ENCODE measurements at places on chromosomes 5 and 9. TPM values are rescaled to one million over a fixed set of nuclear protein-coding genes. Genes with fewer than 3 reads are reported as not detected.

CTXN3 gene
- not detected for polyA plus RNA-seq

SNAPC3 gene
- 21.2 TPM for polyA plus RNA-seq

FOXD4L3 gene
- not detected for polyA plus RNA-seq

KIF4B gene
- polyA plus RNA-seq, result 0.05 TPM

GPR150 gene
- 1.0 TPM for polyA plus RNA-seq

SLC2A6 gene
- 10.6 TPM for polyA plus RNA-seq

TAF11L7 gene
- polyA plus RNA-seq, result not detected

AHRR gene
- polyA plus RNA-seq, result 1.8 TPM

RANBP6 gene
- polyA plus RNA-seq, result 8.2 TPM

SVEP1 gene
- polyA plus RNA-seq, result 4.7 TPM

THBS4 gene
- polyA plus RNA-seq, result 0.33 TPM

TOR1B gene
- 11.5 TPM for polyA plus RNA-seq

PRLR gene
- polyA plus RNA-seq, result 24.7 TPM

OR1J2 gene
- not detected for polyA plus RNA-seq

CA9 gene
- polyA plus RNA-seq, result 2.1 TPM

C9orf72 gene
- polyA plus RNA-seq, result 12.4 TPM

CCDC171 gene
- polyA plus RNA-seq, result 2.2 TPM

RGS7BP gene
- not detected for polyA plus RNA-seq

GFRA3 gene
- polyA plus RNA-seq, result 4.2 TPM

ACOT12 gene
- polyA plus RNA-seq, result 2.9 TPM

CEP72 gene
- 4.4 TPM for polyA plus RNA-seq

CARTPT gene
- not detected for polyA plus RNA-seq

PCA3 gene
- 0.15 TPM for polyA plus RNA-seq

SETX gene
- polyA plus RNA-seq, result 12.0 TPM

NDOR1 gene
- polyA plus RNA-seq, result 17.6 TPM

MELK gene
- polyA plus RNA-seq, result 6.9 TPM

GARIN3 gene
- polyA plus RNA-seq, result not detected

ORM2 gene
- polyA plus RNA-seq, result 80.9 TPM

MOB3B gene
- polyA plus RNA-seq, result 8.5 TPM

ASS1 gene
- polyA plus RNA-seq, result 103 TPM

HDAC3 gene
- polyA plus RNA-seq, result 74.0 TPM

PSD2 gene
- polyA plus RNA-seq, result 0.54 TPM

SLC25A2 gene
- not detected for polyA plus RNA-seq

BARHL1 gene
- not detected for polyA plus RNA-seq

KDM3B gene
- polyA plus RNA-seq, result 22.1 TPM

PTPRD gene
- polyA plus RNA-seq, result 6.5 TPM

ADGRV1 gene
- polyA plus RNA-seq, result 88.3 TPM

SLC34A1 gene
- 0.33 TPM for polyA plus RNA-seq

ACTBL2 gene
- 0.17 TPM for polyA plus RNA-seq

RMI1 gene
- 3.4 TPM for polyA plus RNA-seq

PLPPR1 gene
- 0.27 TPM for polyA plus RNA-seq

All from hepatocyte (in vitro differentiated cells).